Body of pancreas (tissue), 4 donors: ENCODE measurements at places on chromosomes 7 and 10.

- H3K4me1 ChIP-seq: no peaks in the 10 kb centered on the region
- no peak overlapping the region for H3K27ac ChIP-seq
Observed at GRCh38 chr10:44856696-44857095, 54.4 kb upstream of the TMEM72 start.

DNA sequence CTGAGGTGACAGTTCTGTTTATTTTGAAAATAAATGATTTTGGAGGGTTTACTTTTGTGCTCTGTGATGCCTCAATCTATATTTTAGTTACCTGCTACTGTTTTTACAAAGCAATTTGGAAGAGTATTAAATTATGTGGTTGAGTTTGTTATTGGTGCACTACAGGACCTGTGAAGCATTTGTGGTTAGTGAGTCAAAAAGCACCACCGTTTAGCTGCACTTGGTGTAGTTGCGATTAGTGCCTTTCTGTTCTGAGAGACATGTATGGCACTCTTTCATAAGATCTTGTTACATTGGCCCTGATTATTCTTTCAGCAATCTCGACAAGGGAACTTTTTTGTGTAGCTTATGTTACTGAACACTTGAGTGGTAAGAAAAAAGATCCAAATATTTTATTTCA, 132.2 kb downstream of the BBS9 start:
- no peak overlapping the region for H3K4me3 ChIP-seq
- no peaks in the 10 kb centered on the region for H3K4me1 ChIP-seq
- no peak overlapping the region for H3K27ac ChIP-seq
- no peak for DNase-seq

GRCh38 chr7:48041653-48041970, 6.3 kb downstream of the C7orf57 start:
- H3K36me3 ChIP-seq: no peaks in the 10 kb centered on the region
- no peak overlapping the region for H3K27ac ChIP-seq
- peaks cover under 1% of the 10 kb centered on the region for H3K27me3 ChIP-seq
- no peaks in the 10 kb centered on the region for H3K4me1 ChIP-seq
- DNase-seq: no peak

DNA sequence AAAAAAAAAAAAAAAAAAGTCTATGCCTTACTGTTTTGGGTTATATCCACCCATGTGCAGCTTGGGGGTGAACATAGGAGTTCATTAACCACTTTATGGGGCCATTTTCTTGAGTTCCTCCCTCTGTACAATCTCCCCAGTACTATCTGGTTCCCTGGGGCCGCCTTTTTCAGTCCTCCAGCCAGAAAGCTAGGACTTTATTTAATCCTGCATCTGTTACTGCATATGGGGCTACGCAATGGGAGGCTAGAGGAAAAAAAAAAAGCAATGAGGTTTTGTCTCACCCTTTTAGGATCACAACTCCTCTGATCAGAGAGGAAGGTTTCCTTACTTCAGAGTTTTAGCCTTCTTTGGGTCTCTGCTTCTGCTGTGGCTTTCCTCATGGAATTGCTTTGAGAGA, 51.0 kb downstream of the BTRC start:
- no peaks in the 10 kb centered on the region for H3K27me3 ChIP-seq
- no peak overlapping the region for H3K4me3 ChIP-seq
- no peaks in the 10 kb centered on the region for H3K4me1 ChIP-seq
- H3K27ac ChIP-seq: no peak overlapping the region

GRCh38 chr7:100208911-100209408, 10.8 kb upstream of the PVRIG start:
- H3K4me3 ChIP-seq: no peak overlapping the region
- no peaks in the 10 kb centered on the region for H3K27me3 ChIP-seq
- H3K4me1 ChIP-seq: peaks cover 16% of the 10 kb centered on the region
- no peak for DNase-seq

DNA sequence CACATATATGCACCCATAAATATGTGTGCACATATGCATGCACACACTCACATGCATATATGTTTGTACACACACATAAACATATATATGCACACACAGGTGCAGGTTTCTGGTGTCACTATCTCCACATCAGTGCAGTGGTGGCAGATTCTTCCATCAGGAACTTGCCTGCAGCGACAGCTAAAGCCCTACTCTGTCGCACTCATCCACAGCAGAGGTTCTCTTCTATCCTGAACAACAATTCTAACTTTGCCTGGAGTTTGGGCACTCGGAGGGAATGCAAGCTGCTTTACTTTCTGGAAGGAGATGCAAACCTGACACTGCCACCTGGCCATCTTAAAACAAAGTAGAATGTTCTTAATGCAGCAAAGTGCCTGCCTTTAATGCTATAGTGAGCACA, 745.8 kb downstream of the GRID1 start:
- no peaks in the 10 kb centered on the region for H3K27me3 ChIP-seq
- no peak for DNase-seq
- no peaks in the 10 kb centered on the region for H3K36me3 ChIP-seq

GRCh38 chr7:138546064-138546619, 86.1 kb downstream of the TRIM24 start:
- H3K36me3 ChIP-seq: peaks cover 8% of the 10 kb centered on the region
- H3K27ac ChIP-seq: no peak overlapping the region
